ENCODE measurements at places on chromosomes 11 and 22.

- no peak for DNase-seq
Measured at GRCh38 chr11:19163617-19164016, 38.2 kb downstream of the CSRP3 start.

DNA sequence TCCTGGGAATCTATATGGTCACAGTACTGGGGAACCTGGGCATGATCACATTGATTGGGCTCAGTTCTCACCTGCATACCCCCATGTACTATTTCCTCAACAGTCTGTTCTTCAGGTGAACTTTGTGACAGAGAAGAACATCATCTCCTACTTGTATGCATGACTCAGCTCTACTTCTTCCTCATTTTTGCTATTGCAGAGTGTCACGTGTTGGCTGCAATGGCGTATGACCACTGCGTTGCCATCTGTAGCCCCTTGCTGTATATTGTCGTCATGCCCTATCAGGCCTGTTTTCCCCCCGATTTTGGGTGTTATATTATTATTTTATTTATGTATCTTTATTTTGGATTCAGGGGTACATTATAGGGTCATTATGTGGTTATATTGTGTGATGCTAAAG is 2.4 kb upstream of the OR8G1 start:
- DNase-seq, result no peak

DNA sequence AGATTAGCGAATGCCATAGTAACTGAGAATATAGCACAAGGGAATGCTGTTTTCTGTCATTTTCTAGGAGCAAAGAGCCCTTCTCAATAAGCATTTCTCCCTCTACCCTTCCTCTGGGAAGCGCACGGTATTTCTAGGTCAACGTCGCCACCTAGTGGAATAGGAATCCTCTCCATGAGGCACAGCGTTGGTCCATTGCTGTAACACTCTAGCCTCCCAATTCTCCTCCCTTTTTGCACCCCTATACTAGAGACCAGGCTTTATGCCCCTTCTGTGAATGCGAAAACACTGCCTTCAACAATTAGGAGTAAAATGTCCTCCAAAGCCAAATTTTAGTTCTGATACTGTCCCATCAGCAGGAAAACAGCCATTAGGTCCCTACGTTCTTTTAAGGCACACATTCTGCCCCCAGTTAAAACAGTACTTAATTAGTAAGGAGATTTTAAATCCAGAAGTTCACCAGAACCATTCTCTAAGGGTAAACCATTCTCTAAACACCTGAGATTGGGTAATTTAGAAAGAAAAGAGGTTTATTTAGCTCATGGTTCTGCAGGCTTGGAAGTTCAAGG is 12.8 kb upstream of the HYLS1 start:
- DNase-seq, result peak; percentile 17

DNA sequence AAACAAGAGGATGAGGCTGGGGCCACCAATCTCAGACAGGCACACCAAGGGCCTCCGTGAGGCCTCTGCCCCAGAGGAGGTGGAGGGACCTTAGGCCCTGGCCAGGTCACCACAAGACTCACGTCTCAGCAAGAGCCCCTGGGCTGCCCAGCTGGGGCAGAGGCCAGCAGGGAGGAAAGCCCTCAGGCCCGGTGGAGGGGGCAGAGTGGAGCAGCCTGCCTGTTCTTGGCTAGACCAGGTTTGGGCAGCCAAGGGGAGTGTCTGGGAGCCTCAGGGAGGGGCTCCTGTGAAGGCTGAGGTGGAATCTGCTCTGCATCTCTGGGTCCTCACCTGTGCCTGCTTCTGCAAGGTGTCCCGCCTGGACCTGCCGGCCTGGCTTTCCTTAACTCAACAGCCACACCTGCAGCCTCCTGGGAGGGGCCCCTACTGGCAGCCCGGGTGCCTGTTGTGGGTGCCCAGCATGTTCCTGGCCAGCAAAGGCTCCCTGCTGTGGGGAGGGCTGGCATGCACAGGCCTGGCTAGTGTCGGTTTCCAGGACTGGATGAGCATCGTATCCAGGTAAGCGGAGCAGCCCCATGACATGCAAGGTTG is 11.9 kb downstream of the TTLL12 start:
- no peak for DNase-seq
